ENCODE measurements at places on chromosomes 3 and 15.

- DNase-seq, result no peak
Observed at GRCh38 chr15:25568751-25569150, 129.9 kb upstream of the UBE3A start.

- DNase-seq, result no peak
Observed at GRCh38 chr15:50358845-50359244, 3.8 kb upstream of the GABPB1 start.

DNA sequence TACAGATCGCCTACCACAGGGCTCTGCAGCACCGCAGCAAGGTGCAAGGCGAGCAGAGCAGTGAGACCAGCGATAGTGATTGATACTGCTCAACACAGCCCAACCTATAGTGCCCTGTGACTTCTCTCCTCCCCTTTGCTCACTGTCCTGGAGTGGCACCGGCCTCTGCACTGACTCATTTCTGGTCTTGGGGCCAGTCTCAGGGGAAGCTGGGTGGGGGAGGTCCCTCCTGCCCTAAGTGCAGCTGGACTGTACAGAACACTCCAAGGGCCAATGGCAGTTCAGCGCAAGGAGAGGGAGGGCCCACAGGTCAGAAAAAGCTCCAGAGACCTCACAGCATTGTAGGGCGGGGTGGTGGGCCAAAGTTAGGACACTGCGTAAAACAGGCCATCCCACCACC lies 2.5 kb upstream of the OGG1 start:
- no peak for DNase-seq

DNA sequence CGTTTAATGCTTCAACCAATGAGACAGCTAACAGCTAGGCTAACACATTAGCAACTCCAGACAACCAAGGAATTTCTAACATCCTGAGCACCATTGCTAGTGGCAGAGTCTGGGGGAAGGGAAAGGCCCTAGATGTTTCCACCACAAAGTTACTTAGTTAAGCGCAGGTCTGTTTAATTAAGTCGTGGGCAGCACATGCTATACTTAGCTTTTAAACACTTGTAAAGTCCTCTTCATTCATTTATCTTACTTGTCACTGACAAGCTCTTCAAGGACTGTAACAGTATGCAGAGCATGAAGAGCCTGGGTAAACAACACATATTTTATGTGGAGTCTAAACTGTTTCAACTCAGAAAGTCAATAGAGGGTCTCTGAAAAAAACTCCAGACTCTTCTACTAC lies 221.1 kb upstream of the WNT5A start:
- DNase-seq, result no peak

- no peak for DNase-seq
Observed at GRCh38 chr3:157128771-157129681, 30.9 kb downstream of the CCNL1 start.

GRCh38 chr3:108175352-108175751 lies 46.9 kb downstream of the IFT57 start:
- no peak for DNase-seq

DNA sequence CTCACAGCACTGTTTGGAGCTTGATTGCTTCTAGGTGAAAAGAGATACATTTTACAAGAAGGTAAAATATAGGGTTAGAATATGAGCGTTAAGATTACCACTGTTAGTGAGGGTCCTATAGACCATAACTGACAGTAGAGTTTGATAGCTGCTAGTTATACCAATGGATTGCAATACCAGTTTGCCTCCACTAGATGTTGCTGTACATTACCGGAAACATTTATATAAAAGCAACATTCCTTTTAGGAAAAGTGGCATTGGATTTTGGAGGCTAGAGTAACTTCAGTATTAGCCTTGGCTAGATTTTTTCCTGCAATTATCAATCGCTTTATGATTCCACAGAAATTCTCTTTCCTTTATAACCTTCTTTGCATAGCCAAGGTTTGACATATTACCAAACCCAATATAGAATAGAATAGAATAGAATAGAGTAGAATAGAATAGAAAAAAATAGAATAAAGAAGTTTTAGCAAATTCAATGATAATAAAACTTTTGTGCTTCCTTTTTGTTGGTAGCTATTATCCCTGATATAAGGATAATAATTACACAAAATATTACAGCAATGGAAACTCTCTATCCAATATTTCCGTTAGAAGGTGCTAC lies 1093.6 kb upstream of the ALCAM start:
- no peak for DNase-seq

DNA sequence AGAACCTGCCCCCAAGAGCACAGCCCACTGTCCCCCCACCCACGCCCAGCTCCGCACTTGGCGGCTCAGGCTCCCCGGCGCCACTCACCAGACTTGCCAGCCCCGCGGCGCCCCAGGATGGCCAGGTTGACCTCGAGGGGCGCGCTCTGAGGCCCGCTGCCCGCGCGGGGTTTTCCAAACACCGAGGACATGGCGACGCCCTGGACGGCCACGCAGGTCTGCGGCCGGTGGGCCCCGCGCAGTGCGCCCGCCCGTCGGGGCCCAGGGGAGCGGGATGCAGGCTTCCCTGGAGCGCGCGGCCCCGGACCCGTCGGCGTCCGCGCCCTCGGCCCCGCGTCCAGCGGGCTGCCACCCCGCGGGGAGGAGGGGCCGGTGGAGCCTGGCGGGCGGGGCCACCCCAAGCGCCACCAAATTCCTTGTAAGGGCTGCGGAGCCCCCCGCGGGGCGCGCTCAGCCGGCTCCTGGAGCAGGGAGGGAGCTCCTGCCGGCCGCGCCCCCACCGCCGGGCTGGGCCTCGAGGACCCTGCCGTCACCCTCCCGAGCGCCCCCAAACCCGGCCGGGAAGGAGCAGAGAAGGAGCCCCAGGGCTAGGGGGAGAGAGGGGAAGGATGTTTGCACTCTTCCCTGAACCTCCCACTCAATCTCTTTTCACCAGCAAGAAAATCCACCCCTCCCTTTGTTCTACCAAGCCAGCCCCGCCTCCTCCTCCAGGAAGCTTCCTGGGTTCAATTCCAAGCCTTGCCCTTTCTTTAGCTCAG lies at the start of gene RASL12:
TSS of gene RASL12 (minus strand) at position 347 of the 758 bp plus-strand sequence. CDS start at position 191, 156 bp downstream.
- no peak for DNase-seq

DNA sequence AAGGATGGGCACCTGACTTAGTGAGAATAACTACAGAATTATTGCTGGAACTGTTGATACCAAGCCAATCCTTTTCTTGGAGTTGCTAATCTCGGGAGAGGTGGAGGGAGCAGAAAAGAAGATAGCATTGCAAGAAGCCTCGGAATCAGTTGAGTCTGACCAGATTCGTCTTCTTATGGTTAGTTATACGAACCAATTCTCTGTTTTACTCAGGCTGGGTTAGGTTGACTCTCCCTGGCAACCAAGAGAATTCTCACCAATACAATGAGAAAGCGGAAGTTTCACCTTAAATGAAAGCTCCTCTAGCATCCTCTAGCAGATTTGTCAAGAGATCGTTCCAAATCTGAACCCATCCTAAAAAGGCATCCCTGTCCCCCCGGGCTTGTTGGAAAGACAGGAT lies 43.5 kb upstream of the UBE2E1 start:
- no peak for DNase-seq

GRCh38 chr3:16239086-16239770 lies 25.5 kb downstream of the DPH3 start:
- DNase-seq, result no peak

- no peak for DNase-seq
Observed at GRCh38 chr3:78812166-78812565, 955.6 kb downstream of the ROBO1 start.

DNA sequence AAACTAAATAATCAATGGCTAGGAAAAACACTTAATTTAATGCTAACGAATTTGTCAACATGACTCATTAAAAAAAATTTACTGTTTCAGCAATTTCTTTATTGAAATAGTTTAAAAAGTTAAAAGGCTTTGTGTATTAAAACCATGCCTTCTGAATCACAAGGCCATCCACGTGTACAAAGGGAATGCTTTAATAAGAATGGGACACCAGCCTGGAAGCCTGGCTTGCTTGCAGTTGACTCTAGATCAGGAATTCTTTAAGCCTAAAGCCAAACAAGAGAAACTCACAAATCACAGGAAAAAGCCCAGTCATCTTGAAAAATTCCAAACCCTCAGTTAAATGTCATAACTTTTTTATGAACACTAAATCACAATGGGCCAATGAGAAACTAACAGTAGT lies 137.6 kb downstream of the PEAK1 start:
- DNase-seq, result no peak

DNA sequence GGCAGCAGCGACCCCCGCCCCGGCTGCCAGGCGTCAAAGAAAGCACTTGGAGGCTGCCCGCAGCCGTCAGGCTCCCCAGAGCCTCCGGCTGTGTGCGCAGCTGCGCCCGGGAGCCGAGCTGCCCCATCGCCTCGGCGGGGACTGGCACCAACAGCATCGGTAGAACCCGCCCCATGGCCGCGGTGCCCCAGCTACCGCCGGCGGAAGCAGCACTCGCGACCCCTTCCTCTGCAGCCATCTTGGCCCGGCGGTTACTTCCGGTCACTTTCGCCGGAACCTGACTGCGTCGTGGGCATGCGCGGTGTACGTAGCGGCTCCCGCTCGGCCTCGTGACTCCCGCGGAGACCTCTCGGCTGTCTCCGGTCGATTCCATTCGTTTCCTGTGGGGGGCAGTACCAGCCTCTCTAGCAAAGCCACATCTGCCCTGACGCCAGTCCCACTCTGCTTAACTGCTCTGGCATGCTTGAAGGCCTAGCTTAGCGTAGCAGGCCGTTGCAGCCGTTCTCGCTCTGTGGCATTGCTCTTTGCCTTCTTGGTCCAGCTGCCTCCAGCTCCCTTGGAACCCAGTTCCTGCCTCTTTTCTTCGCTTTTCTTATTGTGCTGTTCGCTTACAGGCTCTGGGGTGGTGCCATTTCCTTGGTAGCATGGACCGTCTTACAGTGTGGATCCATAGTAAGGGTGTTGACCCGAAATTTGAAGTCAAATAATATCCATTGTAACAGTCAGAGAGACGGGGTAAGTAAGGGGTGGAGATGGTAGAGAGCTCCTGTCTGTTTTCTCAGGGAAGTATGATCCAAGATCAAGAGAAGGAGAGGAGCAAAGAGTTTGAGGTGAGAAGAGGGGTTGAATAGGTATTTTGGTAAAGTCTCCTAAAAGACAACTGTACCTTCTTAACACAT lies at the start of gene SPG11:
TSS of gene SPG11 (minus strand) at position 253 of the 899 bp plus-strand sequence. CDS start at position 238, 15 bp downstream.
- DNase-seq, result peak; percentile 93

GRCh38 chr3:183015185-183015584 lies 34.8 kb upstream of the DCUN1D1 start:
- DNase-seq, result no peak

DNA sequence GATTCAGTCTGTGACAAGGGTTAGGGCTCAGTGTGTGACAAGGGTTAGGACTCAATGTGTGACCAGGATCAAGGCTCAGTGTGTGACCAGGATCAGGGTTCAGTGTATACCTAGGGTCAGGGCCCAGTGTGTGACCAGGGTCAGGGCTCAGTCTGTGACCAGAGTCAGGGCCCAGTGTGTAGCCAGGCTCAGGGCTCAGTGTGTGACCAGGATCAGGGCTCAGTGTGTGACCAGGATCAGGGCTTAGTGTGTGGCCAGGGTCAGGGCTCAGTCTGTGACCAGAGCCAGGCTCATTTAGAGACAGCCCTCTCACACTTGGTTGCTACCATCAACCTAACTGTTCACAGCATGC lies 24.2 kb downstream of the LOXL1 start:
- no peak for DNase-seq

GRCh38 chr3:190338717-190339116 lies 16.5 kb upstream of the CLDN1 start:
- no peak for DNase-seq

DNA sequence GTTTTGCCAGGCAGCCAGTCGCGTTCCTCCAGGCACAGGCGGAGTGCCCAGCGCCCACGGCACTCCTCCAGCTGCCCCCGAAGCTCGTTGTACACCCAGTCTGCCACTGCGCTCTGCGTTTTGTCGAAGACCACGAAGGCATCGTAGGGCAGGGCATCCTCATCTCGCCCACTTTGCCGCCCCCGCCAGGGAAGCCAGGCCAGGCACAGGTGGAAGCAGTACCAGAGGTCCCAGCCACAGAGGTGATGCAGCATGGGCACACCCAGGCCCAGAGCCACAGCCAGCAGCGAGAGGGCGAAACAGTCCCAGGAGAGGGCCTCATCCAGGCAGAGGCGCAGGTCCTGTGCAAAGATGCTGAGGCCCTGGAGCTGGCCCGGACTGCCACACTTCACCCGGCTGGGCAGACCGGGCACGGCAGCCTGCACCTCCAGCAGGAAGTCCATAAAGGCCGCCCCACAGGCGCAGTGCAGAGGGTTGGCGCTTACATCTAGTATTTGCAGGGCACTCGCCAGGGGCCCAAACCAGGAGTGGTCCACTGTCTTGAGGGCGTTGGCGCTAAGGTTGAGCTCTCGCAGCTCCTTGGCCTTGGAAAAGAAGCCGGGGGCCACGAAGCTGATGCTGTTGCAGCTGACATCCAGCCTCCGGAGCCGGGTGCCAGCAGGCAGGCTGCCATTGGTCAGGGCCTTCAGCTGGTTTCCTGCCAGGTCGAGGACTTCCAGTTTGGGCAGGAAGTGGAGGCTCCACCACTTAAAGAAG lies 3.7 kb downstream of the TLR9 start:
- no peak for DNase-seq

- DNase-seq, result no peak
Observed at GRCh38 chr15:67267440-67267839, 12.9 kb downstream of the IQCH start.

DNA sequence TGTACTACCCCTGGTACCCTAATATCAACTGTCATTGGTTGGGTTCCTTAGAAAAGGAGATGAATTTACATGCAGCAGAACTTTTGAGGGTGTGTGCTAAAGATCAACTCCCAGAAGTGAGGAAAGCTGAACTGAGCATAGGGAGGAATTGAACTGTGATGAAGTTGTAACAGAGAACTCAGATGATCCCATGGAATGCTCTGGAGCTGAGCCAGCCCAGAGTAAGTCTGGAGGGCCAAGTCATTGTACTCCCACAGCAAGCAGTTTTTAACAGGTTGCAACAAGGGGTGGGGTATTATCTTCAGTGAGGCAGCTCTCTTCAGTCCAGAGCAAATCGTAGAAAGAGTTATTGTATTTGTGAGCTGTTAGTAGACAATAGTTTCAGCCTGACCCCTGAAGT lies 572.3 kb downstream of the PYDC2 start:
- no peak for DNase-seq
